ENCODE measurements at places on chromosomes 7 and 10. TPM values are rescaled to one million over a fixed set of nuclear protein-coding genes. Genes with fewer than 3 reads are reported as not detected.

DNA sequence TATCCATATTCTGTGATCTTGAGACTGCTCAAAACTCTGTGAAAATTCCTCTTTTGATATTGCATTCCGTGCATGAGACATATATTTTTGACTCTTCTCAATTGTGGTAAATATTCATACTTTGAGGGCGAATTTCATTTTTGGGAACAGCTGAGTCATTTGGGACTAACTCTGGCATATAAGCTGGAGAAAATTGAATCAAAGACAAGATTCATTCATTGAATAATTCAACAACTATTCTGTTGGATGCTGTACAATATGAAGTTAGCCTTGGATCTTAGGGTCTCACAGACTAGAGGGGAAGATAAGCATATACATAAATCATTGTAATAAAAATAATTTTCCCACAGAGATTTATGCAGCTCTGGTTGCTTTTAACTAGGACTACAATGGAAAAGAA is 183.2 kb upstream of the NEBL start:
- no peak for DNase-seq

- DNase-seq: peak; percentile 75
These were observed 258.6 kb downstream of the CXCL12 start for GRCh38 chr10:44126291-44126717.

GRCh38 chr7:92621561-92622023 is 31.4 kb upstream of the FAM133B start:
- no peak for DNase-seq

DNA sequence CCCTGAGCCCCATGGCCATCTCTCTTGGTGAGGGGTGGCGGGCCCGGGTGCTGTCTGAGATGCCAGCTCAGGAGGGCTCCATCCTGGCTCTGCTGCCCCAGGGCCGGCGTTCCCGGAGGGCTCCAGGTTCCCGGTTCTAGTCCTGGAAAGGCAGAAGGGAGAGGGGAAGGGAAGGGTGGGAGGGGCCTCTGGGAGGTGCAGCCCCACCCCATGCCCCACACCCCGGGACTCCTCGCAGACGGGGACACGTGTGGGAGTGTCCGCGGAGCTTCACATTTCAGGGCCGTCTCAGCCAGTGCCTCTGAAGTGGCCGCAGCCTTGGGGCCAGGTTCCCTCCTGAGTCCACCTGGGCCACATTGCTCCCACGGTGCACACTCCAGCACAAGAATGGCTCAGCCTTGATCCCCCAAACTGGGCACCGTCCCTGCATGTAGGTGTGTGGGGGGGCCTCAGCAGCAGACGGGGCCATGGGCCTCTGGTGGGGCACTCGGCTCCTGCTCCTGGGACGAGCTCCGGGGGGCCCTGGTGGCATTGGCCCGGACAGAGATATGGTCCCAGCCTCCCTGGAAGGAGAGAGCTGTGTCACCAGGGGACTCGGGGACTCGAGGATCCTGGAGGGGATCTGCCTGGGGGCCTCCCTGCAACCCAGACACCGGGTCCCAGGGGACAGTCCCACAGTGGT is 5.8 kb downstream of the BHLHA15 start:
- DNase-seq: no peak

The NUDCD3 gene
- total RNA-seq: 92.4 TPM

The EPDR1 gene
- 26.2 TPM for total RNA-seq

The EPO gene
- total RNA-seq: not detected
